ENCODE measurements at places on chromosomes 4 and X.

DNA sequence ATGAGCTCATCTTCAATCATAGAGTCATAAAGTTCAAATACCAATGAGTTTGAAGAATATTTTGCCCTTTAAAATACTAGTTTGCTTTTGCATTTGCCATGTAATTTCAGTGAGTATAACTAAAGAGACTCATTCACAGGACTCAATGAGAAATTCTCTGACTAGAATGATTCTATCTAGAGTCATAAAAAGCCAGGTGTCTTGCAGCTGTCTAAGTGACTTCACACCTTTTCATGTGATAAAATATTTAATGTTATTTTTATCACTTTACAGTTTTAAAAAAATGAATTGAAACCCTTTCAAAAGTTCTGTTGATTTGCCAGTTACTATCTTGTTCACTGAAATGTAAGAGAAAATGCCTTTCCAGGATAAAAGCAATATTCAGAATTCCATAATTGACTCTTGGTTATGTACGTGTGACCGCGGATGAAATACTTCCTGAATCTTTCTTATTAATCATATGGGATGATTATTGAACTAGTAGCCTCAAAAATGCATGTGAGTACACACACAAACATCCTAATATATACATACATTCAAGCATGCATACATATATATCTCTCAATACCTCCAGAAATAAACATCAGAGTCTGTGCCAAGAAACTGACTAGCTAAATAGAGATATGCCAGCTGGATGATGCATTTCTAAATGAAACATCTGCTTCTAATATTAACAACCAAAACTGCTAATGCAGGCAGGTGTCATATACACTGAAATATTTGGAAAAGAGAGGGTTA, 87.0 kb downstream of the GABRB1 start:
- DNase-seq, result no peak

DNA sequence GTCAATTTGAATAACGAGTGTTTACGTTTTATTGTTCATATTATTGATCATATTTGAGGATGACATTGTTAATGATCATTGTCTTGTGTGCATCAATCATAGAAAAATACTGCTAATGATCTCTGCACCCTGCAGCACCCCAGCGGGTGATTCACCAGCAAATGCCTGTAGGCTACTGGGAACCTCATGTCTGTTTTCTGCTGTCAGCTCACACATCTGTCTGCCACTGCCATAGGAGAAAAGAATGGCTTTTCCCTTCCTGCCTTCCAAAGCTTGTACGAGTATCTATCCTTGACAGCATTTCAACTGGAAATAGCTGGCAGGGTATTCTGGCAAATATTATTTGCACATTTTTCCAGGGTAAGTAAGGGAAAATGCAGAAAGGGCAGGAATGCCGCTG, 272.1 kb upstream of the TRAM1L1 start:
- no peak for DNase-seq

DNA sequence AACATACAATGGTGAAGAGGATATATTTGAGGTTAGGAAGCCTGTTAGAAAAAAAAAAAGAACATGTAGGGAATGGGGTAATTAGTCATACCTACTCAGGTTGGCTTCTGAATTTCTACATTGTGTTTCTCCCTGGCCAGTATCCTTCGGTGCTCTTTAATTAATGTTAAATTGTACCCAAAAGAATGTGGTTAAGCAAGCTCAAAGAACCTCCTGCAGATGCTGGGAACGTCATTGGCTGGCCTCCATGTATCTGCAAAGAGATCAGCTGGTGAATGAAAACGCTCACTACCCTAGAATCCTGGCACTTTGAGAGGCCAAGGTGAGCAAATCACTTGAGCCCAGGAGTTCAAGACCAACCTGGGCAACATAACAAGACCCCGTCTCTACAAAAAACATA, 942.3 kb upstream of the PRKX start:
- no peak for DNase-seq

DNA sequence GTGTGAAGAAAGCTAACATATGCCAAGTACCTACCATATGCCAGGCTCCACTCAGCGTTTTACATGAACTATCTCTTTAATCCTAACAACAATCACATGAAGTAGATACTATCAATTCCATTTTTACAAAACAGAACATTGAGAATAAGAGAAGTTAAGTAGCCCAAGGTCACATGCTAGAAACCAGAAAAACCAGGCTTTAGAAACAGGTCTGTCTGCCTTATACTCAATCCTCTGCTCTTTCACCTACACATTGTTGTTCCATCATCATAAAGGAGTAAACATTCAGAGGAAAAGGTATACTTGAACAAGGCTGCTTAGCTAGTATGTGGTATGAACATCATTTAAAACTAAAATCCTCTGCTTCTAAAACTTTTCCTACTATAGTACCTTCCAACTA, 42.1 kb downstream of the WDFY3 start:
- no peak for DNase-seq

GRCh38 chrX:34654696-34655490, 2.2 kb downstream of the TMEM47 start:
- DNase-seq, result no peak

GRCh38 chrX:145716226-145716625, 101.4 kb upstream of the SLITRK2 start:
- DNase-seq, result no peak

DNA sequence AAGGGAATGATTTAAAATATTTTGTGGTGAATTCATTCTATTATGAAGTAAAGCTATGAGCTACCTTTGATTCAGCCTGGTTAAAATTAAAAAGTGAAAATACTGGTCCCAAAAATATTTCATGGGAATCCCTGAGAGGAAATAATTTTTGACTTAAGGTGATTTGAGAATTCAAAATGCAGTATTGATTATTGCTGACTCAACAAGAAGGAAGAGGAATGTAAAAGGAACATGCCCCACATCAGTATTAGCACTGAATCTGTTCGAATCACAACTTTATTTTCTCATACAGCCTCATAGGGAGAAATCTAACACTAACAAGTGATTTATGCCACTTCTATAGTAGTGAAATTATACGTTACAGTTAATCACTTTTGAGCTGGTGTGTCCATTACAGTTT, 27.7 kb downstream of the EIF2S3 start:
- DNase-seq, result no peak

- no peak for DNase-seq
These were observed 203.6 kb downstream of the LDB2 start for GRCh38 chr4:16694884-16695276.

GRCh38 chr4:143773998-143774895, 73.8 kb upstream of the FREM3 start:
- no peak for DNase-seq

Data from central memory CD4-positive, alpha-beta T cell (primary cell).